ENCODE measurements at places on chromosomes 11 and 22. TPM values are rescaled to one million over a fixed set of nuclear protein-coding genes. Genes with fewer than 3 reads are reported as not detected.

DNA sequence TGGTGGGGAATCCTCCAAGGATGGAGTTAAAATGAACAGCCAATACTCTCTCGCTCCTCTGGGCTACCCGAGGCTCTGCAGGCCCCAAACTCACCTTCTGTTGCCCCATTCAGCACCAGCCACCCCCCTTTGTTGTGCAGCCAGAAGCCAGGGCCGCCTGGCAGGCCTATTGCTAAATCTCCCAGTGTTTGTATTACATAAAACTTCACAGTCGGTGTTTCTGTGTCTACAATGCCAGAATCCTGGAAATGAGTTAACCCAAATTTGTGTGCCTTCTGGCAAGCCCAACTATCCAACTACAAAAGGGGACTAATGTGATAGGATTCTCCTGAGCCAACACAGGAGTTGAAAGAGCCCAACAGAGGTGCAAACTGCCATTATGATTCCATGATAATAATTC lies 9.3 kb downstream of the KCNJ5 start:
- DNase-seq: no peak

The MUC15 gene
- polyA plus RNA-seq: not detected

DNA sequence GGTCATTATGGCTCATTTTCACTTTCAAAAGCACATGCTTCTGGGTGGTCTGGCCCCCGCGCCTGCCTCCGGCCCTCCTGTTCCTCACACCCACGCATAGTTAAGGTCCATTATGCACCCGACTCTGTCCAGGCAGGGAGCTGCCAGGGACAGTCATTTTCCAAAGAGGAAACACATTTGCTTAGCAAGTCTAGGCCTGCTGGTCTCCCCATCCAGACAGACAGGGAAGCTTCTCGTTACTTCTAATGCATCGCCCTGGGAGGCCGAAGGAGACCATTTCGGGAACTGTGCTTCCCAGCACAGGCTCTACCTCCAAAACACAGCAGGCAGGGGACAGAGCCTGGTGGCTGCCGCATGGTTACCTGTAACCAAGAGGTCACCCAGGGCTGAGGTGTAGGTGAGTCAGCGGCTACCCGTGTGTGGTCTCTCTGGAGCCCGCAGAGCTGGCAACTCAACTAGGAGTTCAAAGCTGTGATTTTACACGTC lies 87.1 kb upstream of the SHANK2 start:
- no peak for DNase-seq

DNA sequence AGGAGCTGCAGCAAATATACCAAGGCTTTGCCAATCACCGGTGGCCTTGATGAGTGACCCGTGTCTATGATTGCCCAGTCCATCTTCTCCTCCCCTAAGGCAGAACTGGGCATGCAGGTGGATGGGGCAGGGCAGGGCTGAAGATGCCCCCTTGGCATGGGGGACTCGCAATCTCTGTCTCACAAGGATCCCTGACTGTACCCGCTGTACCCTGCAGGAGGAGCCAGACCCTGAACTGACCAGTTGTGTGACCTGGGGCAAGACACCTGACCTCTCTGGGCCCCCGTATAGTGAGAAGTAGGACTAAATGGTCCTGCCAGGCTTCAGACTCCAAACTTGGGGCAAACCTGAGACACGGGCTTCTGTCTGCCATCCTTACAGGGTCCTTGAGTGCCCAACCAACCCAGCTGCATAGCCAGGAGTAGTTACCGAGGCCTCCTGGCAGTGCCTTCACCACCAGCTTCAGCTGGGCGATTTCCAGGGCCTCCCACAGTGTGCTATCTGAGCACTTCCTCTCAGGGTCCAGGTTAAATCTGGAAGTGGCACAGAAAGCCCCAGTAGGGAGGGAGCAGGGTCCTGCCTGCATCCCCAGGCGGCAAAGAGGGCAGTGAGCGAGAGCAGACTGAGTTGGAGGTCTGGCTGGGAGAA lies 6.4 kb upstream of the KCNJ11 start:
- no peak for DNase-seq

- peak; percentile 66 for DNase-seq
Measured at GRCh38 chr11:122202161-122202950, 86.3 kb upstream of the BLID start.

DNA sequence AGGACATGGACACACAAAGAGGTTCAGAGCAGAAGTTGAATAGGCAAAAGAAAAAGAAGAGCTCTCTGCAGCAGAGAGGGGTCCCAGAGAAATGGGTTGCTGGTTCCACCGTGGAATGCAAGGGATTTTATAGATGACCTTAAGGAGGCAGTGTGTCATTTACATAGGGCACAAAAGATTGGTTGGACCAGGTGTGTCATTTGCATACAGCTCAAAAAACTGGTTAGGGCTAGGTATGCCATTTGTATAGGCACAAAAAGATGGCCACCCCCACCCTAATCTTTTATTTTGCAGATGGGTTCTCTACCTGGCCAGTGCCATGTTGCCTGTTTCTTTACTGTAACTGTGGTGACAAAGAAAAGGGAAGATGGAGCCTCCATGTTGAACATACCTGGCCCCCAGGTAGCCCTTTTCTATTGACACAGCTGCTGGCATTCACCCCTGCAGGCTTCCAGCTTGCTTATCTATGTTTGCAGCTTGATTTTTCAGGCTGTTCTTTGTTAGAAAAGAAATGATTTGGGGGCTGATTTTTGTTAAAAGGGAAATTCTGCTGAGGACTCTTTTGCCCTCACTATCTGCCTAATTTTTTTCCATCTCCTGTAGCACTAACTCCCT lies 3.1 kb upstream of the CAVIN3 start:
- no peak for DNase-seq

DNA sequence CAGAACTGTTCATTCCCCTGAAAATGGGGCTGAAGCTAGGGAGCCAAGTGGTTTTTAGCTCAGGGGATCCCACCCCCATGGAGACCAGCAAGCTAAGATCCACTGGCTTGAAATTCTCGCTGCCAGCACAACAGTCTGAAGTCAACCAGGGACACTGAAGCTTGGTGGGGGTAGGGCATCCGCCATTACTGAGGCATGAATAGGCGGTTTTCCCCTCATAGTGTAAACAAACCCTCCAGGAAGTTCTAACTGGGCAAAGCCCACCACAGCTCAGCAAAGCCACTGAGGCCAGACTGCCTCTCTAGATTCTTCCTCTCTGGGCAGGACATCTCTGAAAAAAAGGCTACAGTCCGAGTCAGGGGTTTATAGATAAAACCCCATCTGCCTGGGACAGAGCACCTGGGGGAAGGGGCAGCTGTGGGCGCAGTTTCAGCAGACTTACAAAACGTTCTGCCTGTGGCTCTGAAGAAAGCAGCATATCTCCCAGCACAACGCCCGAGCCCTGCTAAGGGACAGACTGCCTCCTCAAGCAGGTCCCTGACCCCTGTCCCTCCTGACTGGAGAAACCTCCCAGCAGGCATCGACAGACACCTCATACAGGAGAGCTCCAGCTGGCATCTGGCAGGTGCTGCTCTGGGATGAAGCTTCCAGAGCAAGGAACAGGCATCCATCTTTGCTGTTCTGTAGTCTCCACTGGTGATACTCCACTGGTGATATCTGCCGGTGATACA lies 32.7 kb downstream of the GAB4 start:
- no peak for DNase-seq

GRCh38 chr11:75537740-75538139 lies 12.0 kb upstream of the GDPD5 start:
- DNase-seq: no peak

GRCh38 chr11:110301032-110301431 lies 4.6 kb upstream of the RDX start:
- DNase-seq: no peak

The C22orf15 gene
- not detected for polyA plus RNA-seq

DNA sequence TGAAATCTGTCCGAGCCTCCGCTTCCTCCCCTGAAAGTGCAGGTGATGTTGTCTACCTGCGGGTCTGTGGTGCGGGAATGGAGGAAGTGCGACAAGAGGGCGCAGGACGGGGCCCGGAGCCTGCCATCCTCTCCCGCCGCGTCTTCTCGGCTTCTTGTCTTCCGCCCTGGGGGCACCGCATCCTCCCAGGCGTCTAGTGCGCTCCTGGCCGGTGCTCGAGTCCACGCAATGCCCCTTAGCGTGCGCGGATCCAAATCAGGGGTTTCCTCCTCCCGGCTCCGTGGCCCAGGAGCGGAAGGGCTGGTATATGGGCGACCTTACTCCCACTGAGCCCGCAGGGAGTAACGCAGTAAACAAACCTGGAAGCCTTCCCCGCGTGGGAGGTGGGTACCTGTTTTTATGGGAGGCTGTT lies 405 bp downstream of the SFI1 start:
- DNase-seq: peak; percentile 15

GRCh38 chr22:39724857-39725256 lies 154.3 kb downstream of the CACNA1I start:
- DNase-seq: no peak

DNA sequence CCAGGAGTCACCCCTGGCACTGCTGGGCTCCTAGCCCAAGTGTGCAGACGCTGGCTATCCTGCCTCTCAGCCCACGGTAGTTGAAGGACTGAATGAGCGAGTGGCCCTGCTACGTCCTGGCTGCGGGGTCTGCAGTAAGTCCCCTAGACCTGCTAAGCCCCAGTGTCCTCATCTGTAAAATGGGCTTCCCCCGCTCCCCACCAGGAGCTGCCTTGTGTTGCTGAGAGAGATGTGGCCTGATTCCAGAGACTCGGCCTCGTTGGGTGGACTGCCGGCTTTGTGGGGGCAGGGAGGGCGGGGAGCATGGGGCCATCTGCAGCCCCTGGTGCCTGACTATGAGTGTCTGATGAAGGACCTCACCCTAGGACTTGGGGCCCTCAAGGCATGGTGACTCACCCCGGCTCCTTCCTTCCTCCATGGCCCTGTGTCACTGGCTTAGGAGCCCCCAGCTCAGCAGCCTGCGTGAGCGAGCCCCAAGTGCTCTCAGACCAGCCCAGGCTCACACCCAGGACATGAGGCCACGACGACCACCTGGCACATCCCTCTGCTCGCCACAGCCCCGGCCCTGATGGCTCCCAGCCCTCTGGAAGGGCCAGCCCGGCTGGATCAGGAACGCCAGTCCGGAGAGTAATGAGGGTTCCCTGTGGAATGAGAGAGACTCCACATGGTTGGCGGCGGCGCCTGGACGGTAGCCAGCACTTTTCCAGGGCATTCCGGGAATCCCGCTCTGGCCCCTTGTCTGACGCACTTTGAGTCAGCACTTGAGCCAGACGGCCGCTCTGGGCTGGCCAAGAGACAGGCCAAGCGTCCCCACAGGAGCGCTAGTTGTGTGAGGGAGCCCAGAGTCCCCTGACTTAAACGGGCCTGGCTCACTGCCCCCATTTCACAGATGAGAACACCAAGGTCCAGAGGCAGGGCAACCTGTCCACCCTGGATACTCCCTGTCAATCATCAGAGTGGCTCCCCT lies 50.5 kb upstream of the SHISAL1 start:
- peak; percentile 72 for DNase-seq

DNA sequence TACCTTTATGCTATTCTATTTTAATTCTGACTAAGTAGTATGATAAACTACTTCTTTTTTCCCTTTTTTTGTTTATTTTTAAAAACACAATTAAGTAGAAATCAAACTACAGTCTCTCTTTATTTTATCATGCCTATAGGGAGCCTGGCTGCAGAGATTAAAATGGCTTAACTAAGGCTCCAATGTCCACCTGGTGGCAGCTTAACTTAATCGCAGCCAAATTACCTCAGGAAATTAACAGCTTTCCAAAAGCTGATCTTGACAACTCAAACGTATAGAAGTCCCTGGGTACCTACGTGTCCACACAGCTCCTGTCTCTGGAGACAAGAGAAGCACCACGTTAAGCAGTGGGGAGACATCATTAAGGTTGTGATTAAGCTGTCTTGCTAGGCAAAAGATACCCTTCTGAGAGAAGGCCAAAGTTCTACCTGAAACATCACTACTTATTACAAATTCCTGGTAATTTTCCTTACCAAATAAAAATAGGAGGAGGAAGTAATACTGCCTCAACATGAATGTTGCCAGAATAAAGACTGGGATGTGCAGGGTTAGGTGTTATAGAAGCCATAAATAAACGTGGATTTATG lies 63.2 kb upstream of the SNX19 start:
- DNase-seq: peak; percentile 4

DNA sequence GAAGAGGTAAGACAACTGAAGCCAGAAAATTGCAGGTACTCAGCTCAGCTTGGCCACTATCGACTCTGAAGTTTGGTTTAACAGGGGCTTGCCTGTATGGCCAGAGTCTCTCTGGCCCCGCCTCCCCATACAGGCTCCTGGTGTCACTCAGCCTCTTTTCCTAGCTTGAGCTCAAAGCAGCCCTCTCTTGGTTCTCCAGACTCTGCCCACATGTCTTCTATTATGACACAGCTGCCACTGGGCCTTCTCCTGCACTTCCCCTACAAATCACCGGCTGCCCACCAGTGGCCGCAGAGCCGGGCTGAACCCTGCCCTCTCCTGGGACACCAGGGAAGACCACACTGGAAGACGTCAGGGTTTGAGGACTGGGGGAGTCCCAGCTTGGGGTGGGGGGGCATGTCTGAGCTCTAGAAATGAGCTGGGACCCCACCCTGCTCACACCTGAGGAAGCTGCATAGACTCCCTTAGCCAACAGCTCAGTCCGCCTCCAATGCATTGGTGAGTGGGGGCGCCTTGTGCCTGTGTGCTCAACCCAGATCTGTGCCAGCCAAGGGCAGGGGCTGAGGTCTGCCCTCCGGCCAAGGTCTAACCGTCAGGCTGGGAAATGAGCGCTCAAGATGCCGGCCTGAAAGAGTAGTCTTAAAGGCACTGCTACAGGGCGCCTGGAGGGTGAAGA lies 94.4 kb upstream of the LMO1 start:
- no peak for DNase-seq

- DNase-seq: no peak
Measured at GRCh38 chr11:130512662-130513061, 64.2 kb downstream of the ADAMTS15 start.

The IRAG1 gene
- 4.1 TPM for polyA plus RNA-seq

The SEC14L2 gene
- polyA plus RNA-seq: 2.3 TPM

GRCh38 chr22:28841111-28841510 lies 40.7 kb upstream of the XBP1 start:
- DNase-seq: no peak

GRCh38 chr11:72446929-72447769 lies 12.8 kb upstream of the CLPB start:
- DNase-seq: peak; percentile 53

DNA sequence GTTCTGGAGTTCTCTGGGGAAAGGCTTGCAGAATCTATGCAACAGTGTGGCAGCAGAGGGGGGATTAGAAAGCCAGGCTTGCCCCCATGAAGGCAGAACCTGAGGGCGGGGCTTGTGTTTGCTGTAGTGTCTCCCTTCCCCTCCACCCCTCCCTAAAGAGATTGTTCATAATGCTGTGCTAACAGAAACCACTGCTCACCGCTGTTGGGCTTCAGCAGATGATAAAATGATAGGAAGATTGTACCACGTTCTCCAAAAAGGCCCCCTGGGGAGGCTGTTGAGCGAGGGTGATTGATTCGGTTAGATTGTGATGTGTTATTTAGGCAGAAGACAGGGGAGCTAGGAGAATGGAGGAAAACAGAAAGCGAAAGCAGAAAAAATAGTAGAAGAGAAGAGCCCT lies 215.2 kb upstream of the NCAM1 start:
- no peak for DNase-seq

DNA sequence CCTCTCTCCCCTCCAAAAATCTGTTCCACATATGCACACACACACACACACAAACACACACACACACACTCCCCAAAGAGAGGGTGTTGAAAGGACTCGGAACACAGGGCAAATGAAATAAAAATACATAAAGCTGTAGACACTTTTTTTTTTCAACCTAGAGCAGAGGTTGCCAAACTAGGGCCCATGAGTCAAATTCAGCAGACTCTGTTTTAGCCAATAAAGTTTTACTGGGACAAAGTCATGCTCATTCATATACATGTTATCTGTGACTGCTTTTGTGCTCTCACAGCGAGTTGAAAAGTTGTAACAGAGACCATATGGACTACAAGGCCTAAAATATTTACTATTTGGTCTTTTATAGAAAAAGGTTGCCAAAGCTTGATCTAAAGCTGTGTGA lies 8.9 kb downstream of the IMMP1L start:
- DNase-seq: no peak

The ELFN2 gene
- polyA plus RNA-seq: 0.74 TPM
